ENCODE measurements at places on chromosomes 13 and 19.

- no peak for DNase-seq
Measured at GRCh38 chr13:25069911-25070310, 26.0 kb upstream of the PABPC3 start.

DNA sequence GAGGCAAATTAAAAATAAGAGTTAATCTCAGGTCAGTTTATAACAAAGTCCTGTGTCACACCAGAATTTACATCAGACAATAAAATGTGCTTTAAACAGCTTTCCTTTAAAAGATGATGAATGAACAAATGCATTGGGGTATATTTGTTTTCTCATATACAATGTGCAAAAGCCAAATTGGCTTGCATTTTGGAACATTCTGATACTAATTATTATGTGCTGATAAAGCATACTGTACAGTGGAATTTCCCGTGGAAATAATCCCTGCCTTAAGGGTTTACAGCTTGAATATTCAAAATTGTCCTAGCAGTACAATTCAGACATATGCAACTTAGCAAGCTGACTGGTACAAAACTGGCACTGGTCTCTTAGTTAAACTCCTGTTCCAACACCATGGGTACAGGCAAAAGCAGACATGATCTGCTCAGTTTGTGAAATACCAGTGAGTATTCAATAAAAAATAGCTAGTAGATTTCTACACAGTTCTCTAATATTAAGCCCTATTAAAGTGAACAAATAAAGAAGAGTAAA lies 373.4 kb downstream of the SLITRK1 start:
- DNase-seq: no peak

DNA sequence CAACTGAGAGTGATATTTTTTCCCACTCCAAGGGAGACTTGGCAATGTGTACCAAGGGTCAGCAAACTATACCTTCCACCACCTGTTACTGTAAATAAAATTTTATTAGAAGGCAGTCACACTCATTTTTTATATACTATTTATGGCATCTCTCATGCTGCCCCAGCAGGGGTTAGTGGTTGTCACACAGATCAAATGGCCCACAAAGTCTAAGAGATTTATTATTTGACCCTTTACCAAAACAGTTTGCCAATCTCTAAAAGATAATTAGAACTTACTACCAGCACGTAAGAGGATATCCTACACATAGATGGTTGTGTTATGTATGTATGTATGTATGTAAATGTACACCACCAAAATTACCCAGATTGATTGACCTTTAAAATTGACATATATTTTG lies 185.1 kb downstream of the PRR20E start:
- DNase-seq: no peak

DNA sequence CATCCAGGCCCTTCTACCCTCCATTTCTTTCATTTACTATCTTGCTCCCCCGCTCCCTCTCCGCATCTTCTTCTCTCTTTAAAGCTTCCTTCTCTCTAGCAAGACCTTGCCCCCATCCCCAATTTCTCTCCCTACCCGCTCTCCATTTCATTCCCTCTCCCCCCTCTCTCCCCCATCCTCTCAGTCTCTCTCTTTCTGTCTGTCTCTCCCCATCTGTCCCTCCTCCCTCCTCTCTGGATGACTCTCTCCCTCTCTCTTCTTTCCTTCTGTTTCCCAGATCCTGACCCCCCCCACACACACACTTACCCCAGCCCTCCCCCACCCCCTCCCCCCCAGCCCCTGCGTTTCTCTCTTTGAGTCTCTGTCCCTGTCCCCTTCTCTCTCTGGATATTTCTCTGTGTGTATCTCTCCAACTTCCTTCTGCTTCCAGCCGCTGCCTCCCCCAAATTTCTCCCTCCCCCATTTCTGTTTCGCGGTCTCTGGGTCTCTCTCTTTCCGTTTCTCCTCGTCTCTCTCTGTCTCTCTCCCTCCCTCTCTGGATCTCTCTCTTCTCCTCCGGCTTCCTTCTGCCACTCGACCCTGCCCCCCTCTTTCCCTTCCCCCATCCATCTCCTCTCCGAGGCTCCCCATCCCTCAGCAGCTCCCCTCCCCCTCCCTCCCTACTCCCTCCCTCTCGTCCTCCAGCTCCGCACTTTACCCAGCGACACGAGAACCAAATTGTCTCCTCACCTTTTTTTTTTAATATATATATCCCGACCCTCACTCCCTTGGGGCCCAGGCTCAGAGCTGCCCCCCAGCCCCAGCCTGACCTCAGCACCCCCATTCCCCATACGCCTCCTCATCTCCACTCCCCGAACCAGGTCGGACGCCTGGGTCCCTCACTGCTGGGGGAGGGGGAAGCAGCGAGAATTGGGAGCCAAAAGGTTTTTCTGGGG lies 3.6 kb upstream of the CACNG8 start:
- no peak for DNase-seq

GRCh38 chr13:40207001-40207478 lies 459.4 kb downstream of the FOXO1 start:
- no peak for DNase-seq

DNA sequence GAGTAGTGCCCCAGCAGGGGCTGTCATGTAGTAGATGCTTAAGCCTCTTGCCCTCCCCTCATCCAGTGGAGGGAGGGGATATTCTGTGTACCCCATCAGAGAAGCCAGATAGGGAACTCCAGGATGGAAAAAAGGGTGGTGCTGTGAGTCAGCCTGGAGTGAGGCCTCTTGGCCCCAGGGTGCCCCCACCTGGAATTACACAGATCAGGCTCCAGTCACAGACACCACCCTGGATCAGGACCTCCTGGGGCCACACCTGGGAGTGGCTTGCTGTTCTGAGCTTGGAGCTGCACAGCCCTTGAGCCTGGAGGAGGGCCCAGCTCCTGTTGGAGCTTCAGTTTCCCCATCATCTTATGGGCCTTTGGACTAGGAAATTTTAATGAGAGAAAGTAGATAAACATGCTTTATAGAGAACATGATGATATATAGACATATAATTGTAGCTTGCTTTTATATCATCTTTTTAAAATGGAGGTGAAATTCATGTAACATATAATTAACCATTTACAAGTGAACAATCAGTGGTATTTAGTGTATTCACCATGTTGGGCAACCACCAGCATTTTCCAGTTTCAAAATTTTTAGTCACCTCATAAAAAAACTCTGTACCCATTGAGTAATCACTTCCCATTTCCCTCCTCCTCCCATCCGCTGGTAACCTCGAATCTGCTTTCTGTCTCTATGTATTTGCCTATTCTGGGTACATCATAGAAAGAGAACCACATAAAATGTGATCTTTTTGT lies 24.6 kb downstream of the CYP4F22 start:
- DNase-seq: no peak

GRCh38 chr13:23021906-23022305 lies 158.9 kb upstream of the SGCG start:
- no peak for DNase-seq

GRCh38 chr13:34044041-34044440 lies 226.1 kb downstream of the RFC3 start:
- DNase-seq: peak; percentile 79

GRCh38 chr19:5934774-5935472 lies 20.9 kb downstream of the CAPS start:
- peak; percentile 40 for DNase-seq

- no peak for DNase-seq
Measured at GRCh38 chr13:59479629-59480028, 684.1 kb downstream of the DIAPH3 start.

GRCh38 chr13:31848621-31849020 lies 109.3 kb downstream of the RXFP2 start:
- no peak for DNase-seq

DNA sequence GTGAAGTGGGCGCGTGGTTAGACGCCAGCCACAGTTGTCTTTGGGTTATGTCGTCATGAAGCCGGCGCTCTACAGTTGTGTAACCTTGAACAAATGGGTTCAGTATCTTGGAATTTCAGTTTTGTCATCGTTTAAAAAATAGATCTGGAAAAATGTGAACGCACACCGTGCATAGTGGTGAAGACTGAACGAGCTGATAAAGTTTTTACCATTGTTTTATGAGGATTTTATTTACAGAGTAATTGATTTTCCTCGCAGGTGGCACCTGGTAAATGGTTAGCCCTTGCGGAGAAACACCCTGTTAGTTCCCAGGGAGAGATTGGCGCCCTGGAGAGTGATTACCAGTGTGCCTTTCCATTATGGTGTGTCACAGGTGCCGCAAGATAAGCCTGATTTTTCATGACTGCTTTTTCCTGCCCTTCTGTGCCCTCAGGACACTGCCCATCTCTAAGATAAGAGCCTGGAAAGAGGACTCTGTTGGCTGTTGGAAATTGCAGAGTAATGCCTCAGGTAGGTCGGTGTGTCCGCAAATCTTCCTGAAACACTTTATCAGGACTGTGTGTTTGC lies 577 bp downstream of the ZNF181 start:
- DNase-seq: no peak

GRCh38 chr13:40777166-40777808 lies 6.3 kb upstream of the MRPS31 start:
- DNase-seq: peak; percentile 43
